Upper lobe of right lung (tissue), 1 donor: ENCODE measurements at places on chromosomes 2 and 18. TPM values are rescaled to one million over a fixed set of nuclear protein-coding genes. Genes with fewer than 3 reads are reported as not detected.

GRCh38 chr18:35045121-35045520 is 3.9 kb downstream of the MAPRE2 start:
- no peak for DNase-seq
- no peak overlapping the region for H3K27ac ChIP-seq
- H3K4me1 ChIP-seq = peaks cover 46% of the 10 kb centered on the region
- H3K4me3 ChIP-seq = no peak overlapping the region

- H3K4me3 ChIP-seq = peak within 1 kb of the TSS; percentile 29
- H3K27me3 ChIP-seq = no peaks in the 10 kb centered on the region
- H3K36me3 ChIP-seq = no peaks in the 10 kb centered on the region
- peaks cover 8% of the 10 kb centered on the region for H3K4me1 ChIP-seq
- peak within 1 kb of the TSS; percentile 63 for H3K27ac ChIP-seq
Measured at GRCh38 chr2:113126845-113127645, at the start of gene IL1RN. TSS of gene IL1RN (plus strand) at chr2:113127598. CDS start at chr2:113127625, 27 bp downstream.

HES6 gene
- 7.3 TPM for total RNA-seq

LBH gene
- total RNA-seq = 272 TPM

MYO7B gene
- total RNA-seq = 2.2 TPM

GRCh38 chr18:61496374-61496773 is 163.1 kb downstream of the CDH20 start:
- H3K4me1 ChIP-seq = no peaks in the 10 kb centered on the region
- no peak for DNase-seq
- H3K36me3 ChIP-seq = no peaks in the 10 kb centered on the region

- no peaks in the 10 kb centered on the region for H3K36me3 ChIP-seq
- no peak for DNase-seq
- H3K4me1 ChIP-seq = no peaks in the 10 kb centered on the region
Measured at GRCh38 chr2:29871541-29871940, 49.8 kb downstream of the ALK start.

GRCh38 chr18:45626330-45627203 is 11.3 kb downstream of the SLC14A2 start:
- DNase-seq = no peak
- H3K4me3 ChIP-seq = no peak overlapping the region
- H3K27me3 ChIP-seq = no peaks in the 10 kb centered on the region
- peaks cover 3% of the 10 kb centered on the region for H3K4me1 ChIP-seq
- H3K36me3 ChIP-seq = no peaks in the 10 kb centered on the region

GRCh38 chr2:212154477-212154878 is 384.1 kb downstream of the ERBB4 start:
- H3K27me3 ChIP-seq = no peaks in the 10 kb centered on the region
- no peak for DNase-seq
- no peak overlapping the region for H3K4me3 ChIP-seq

WDR12 gene
- total RNA-seq = 35.6 TPM

- H3K27me3 ChIP-seq = no peaks in the 10 kb centered on the region
- DNase-seq = no peak
Measured at GRCh38 chr2:70630761-70631160, 77.1 kb upstream of the TGFA start.
